GM10248 (cell line): ENCODE measurements at places on chromosomes 13 and 19.
A peak's percentile ranks its signal among the peaks of the same experiment; 100 is the strongest.

GRCh38 chr13:26022538-26023292, 29.1 kb downstream of the SHISA2 start:
- DNase-seq: no peak

- DNase-seq: no peak
Observed at GRCh38 chr13:24747248-24748060, 16.5 kb upstream of the RNF17 start.

DNA sequence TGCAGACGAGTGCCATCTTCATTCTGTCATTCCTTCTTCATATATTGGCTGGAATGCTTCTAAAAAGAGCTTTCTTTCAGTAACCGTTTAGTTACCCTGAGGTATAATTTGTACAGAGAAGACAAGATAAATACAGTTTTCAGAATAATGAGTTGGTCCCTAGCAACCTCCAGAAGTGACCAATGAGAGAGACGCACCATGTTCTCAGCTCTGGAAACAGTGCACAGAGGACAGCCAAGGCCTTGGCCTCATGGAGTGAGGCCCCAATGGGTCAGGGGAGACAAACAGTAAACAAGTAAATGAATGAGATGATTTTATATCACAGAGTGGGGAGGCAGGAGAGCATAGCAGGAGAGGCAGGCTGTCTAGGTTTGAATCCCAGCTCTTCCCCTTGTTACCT, 90.7 kb downstream of the DPF1 start:
- no peak for DNase-seq

GRCh38 chr19:42176990-42177685, 40.3 kb downstream of the DEDD2 start:
- DNase-seq: peak; percentile 75

GRCh38 chr19:4448147-4448985, 9.2 kb downstream of the UBXN6 start:
- DNase-seq: no peak

GRCh38 chr13:27678306-27679040, 56.8 kb downstream of the POLR1D start:
- DNase-seq: no peak

DNA sequence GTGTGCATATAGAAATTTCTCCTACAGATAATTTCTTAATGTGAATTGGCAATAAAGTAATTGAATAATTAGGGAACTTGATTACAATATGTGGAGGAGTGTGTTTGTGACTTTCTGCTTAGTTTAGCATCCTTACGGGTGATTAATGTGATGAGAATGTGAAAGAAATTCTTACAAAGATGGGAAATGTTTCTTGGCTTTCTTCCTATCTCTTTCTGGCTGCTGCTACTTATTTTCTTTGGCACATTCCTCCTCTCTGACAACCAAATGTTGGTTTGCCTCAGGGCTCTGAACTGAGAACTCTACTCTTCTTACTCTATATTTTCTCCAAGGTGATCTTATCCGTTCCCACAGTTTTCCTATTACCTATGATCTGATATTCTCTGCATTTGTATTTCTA, 300.1 kb downstream of the TBC1D4 start:
- no peak for DNase-seq

DNA sequence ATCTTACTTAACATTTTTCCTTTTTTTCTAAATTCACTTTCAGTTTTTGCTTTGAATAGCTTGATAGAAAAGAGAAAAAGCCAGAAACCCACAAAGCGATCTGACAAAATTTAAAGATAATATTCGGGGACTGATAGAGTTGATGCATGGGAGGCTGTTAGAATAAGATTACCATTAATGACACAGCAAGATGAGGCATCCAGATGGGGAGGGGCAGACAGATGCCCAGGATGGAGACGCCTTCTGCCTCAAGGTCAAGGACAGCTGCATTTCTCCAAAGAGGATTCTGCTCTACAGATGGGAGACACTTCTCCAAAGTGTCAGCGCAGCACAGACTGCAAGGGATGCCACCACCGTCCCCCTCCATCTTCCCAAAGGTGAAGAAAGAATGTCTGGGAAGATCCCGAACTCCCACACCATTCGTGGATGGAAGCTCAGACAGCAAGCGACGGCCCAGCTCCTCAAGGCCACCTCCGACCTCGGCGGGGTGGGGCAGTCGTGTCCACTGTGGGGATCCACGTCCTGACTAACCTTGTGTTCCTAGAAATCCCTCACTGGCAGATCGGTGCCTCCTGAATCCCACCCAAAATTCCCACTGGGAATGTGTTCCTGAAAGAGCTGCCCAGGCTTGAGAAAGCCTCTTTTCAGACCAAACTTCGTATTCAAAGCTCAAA, 32.9 kb downstream of the NAXD start:
- no peak for DNase-seq

- no peak for DNase-seq
Observed at GRCh38 chr19:42269478-42270345, 660 bp downstream of the CIC start.

GRCh38 chr19:36210497-36210896, 4.0 kb downstream of the ZNF565 start:
- DNase-seq: no peak

DNA sequence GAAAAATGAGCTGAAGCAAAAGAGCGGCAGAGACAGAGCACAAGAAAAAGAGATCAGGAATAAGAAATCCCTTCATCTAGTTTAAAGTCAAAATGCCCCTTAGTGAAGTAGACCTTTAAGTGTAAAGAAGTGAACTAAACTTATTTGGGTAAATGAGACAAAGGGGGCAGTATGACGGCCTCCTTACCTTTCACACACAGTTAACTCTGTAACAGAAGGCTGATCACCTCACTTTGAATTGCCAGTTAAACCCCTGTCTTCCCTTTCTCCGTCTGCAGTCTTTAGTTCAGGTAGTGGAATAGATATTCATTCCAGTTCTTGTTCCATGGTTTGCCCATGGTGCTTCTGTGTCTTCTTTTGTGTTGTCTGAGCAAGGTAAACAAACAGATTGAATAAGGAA, 1029.8 kb downstream of the DIAPH3 start:
- DNase-seq: no peak

GRCh38 chr13:23322353-23323336, 110.9 kb downstream of the SACS start:
- peak; percentile 24 for DNase-seq

DNA sequence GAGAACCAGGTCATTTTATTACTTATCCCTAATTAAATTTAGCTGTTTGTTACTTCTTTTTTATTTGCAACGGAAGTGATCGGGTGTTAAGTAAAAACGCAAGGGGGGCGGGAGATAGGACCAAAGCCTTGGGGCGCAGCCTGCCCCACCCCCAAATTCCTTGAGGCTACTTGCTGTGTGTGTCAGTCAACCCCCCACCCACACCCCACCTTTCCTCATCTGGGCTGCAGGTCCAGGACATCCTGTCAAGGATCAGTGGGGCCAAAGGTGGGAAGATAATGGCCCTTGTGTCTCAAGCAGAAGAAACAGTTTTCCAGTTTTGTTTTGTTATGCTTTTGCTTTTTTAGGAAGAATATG, 1.2 kb upstream of the FOXO1 start:
- DNase-seq: no peak

DNA sequence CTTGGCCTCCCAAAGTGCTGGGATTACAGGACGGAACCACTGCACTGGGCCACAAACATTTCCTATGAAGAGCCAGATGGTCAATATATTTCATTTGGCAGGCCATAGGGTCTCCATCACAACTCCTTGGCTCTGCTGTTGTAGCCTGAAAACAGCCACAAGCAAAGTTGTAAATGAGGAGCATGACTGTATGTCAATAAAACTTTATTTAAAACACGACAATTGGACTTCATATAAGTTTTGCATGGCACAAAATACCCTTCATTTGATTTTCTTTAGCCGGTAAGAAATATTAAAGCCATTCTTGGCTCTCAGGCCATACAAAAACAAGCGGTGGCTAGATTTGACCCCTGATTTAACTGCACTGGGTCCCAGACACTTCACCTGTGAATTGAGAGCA, 3.1 kb upstream of the FPR1 start:
- DNase-seq: no peak

DNA sequence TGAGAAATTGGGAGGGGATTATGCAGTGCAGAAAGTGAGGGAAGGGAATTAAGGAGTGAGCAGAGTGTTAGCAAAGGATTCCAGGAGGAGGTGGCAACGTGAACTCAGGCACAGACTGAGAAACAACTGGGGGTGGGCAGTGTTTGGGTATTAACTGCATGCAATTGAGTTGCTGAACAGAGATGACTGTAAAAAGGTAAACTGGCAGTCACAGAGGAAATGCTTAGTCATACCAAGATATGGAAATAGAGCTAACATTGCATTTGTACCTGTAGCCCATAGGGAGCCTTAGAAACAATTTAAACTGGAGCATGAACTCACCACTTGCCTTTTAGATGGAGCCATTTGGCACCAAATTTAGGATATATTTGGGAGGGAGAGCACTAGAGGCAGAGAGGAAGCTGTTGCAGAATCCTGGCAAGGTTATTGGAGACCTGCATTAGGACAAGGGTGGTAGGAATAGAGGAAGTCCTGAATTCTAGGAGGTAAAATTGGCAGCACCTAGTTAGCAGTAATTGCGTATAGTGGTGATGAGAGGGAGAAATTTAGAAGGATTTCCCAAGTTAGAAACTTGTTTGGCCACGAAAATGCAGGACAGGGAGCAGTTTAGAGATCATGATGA, 100.6 kb upstream of the FRY start:
- peak; percentile 66 for DNase-seq

DNA sequence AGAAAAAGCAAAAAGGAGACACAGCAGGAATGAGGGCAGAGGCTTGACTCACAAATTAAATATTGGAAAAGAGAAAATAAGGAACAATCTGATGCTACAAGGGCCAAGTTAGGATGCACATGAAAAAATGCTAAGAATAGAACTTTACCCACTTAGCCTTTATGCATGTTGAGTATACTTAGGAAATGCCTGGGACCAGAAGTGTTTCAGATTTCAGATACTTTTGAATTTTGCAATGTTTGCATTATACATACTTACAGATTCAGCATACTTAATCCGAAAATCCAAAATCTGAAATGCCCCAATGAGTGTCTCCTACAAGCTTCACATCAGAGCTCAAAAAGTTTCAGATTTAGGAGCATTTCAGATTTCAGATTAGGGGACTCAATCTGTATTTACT, 262.3 kb downstream of the ABCC4 start:
- DNase-seq: no peak

DNA sequence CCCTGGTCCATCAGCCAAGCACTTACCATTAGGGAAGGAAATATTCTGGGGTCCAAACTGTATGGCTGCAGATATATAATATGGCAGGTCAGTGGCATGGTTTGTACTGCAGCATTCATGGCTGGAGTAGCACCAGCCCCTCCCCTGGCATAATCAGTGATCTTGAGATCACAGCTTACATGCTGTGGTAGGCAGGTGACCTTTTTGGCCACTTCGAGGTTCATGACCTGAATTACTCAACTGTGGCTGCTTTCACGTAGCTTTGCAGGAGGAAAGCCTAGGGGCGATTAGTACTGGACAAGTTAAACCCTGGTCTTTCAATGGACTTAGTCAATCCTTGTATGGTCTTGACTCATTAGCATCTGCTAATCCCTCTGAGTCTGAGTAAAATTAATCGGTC, 169.8 kb downstream of the SPRY2 start:
- no peak for DNase-seq

GRCh38 chr13:73833325-73834070, 300.7 kb downstream of the KLF12 start:
- DNase-seq: no peak

GRCh38 chr19:45496349-45496953, 396 bp downstream of the RTN2 start:
- peak; percentile 48 for DNase-seq

GRCh38 chr13:26051231-26051656, 572 bp downstream of the SHISA2 start:
- no peak for DNase-seq

- DNase-seq: peak; percentile 94
Observed at GRCh38 chr19:10027158-10027997, 14.1 kb downstream of the RDH8 start.

DNA sequence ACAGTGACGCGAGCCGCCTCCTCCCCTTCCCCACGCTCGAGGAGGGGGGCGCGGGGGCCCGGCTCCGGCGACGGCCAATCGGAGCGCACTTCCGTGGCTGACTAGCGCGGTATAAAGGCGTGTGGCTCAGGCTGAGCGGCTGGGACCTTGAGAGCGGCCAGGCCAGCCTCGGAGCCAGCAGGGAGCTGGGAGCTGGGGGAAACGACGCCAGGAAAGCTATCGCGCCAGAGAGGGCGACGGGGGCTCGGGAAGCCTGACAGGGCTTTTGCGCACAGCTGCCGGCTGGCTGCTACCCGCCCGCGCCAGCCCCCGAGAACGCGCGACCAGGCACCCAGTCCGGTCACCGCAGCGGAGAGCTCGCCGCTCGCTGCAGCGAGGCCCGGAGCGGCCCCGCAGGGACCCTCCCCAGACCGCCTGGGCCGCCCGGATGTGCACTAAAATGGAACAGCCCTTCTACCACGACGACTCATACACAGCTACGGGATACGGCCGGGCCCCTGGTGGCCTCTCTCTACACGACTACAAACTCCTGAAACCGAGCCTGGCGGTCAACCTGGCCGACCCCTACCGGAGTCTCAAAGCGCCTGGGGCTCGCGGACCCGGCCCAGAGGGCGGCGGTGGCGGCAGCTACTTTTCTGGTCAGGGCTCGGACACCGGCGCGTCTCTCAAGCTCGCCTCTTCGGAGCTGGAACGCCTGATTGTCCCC, at the start of gene JUNB:
TSS of gene JUNB (plus strand) at position 142 of the 706 bp plus-strand sequence. CDS start at position 428, 286 bp downstream.
- peak; percentile 90 for DNase-seq

DNA sequence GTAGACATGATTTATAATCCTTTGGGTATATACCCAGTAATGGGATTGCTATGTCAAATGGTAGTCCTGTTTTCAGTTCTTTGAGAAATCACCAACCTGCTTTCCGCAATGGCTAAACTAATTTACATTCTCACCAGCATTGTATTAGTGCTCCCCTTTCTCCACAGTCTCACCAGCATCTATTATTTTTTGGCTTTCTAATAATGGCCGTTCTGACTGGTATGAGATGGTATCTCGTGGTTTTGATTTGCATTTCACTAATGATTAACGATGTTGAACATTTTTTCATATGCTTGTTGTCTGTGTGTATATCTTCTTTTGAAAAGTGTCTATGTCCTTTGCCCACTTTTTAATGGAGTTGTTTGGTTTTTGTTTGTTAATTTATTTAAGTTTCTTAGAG, 165.1 kb downstream of the PDS5B start:
- DNase-seq: no peak

DNA sequence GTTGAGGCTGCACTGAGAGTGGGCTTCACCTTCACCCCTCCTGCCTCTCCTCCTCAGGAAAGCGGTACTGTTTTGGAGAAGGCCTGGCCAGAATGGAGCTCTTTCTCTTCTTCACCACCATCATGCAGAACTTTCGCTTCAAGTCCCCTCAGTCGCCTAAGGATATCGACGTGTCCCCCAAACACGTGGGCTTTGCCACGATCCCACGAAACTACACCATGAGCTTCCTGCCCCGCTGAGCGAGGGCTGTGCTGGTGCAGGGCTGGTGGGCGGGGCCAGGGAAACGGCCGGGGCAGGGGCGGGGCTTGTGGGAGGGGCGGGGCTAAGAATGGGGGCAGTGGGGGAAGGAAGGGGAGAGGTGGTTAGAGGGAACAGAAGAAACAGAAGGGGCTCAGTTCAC, 7.5 kb downstream of the CYP2A13 start:
- DNase-seq: no peak

GRCh38 chr13:42796747-42797356, 15.5 kb downstream of the FAM216B start:
- DNase-seq: no peak
